ENCODE measurements at places on chromosomes 1 and 21.

DNA sequence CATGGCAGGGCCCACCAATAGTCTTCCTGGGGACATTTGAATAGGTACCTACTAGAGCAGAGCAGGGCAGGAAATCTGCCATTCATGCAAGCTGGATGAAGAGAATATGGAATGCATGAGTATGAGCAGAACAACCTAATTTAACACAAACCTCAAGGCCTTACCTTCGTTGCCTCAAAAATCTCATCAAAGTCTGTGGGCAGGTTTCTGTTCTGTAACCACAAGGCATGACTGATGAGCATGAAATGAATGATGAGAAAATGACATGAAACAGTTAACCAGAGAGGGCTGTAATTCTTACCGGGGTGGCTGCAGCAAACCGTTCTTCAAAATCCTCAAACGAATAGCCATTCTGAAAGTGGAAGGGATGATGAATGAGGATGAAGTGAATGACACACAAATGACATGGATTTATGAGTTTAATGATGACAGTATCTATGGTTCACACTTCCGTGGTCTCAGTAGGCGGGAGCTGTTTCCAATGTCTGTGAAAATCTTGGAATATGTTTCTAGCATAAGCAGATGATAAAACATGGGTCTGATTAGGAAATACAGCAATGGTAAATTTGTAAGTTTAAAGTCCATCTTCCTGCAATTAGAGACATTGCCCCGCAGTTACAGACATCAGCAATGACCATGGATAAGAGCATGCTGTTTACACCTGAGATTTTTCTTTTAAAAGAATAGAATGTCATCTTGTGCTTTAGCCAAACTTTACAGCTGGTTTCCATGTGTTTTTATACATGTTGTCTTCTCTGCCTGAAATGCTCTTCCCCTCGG is 67.6 kb upstream of the C8B start:
- H3K4me1 ChIP-seq: peaks cover 6% of the 10 kb centered on the region
- peak overlapping the region; percentile 79 for H3K27ac ChIP-seq

DNA sequence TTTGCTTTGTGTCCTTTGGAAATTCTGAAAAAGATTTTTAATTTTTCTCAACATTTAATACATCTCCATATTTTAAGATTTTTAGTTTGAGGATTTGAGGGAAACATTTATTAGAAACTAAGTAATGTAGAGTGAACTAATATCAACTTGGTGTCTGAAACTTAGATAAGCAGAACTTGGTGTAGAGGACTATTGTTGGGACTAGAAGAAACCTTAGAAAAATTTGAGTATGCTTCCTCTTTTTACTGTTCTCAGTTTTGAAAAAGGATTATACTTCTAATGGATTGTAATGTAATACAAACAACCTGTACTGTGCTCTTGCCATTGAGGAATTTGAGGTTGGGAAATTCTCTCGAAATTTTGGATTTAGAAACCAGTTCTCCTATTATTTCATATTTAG is 2.4 kb downstream of the FNBP1L start:
- no peaks in the 10 kb centered on the region for H3K27me3 ChIP-seq
- no peak for DNase-seq
- H3K27ac ChIP-seq: no peak overlapping the region
- H3K4me3 ChIP-seq: no peak overlapping the region
- H3K36me3 ChIP-seq: no peaks in the 10 kb centered on the region

DNA sequence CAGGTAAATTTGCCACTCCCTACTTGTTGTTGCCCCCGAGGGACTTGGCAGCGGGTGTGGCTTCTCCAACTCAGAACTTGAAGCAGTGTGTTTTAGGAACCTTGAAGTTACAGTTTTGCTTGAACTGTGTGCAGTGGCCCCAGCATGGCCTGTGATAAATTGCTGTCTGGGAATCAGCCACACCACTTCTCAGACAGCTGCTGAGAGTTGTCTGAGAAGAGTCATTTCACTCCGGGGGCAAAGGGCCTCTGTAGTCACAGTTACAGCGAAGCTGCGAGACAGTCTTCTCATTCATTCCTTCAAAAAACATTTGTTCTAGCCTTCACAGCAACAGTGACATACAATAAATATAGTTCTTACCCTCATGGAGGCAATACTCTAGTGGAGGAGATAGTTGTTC is 70.3 kb downstream of the PROX1 start:
- H3K4me1 ChIP-seq: no peaks in the 10 kb centered on the region
- no peaks in the 10 kb centered on the region for H3K27me3 ChIP-seq
- no peaks in the 10 kb centered on the region for H3K36me3 ChIP-seq
- no peak for DNase-seq

GRCh38 chr1:165327538-165327937 is 29.0 kb downstream of the LMX1A start:
- no peaks in the 10 kb centered on the region for H3K27me3 ChIP-seq
- H3K4me3 ChIP-seq: no peak overlapping the region
- no peaks in the 10 kb centered on the region for H3K4me1 ChIP-seq
- H3K27ac ChIP-seq: no peak overlapping the region
- no peaks in the 10 kb centered on the region for H3K36me3 ChIP-seq
- no peak for DNase-seq

DNA sequence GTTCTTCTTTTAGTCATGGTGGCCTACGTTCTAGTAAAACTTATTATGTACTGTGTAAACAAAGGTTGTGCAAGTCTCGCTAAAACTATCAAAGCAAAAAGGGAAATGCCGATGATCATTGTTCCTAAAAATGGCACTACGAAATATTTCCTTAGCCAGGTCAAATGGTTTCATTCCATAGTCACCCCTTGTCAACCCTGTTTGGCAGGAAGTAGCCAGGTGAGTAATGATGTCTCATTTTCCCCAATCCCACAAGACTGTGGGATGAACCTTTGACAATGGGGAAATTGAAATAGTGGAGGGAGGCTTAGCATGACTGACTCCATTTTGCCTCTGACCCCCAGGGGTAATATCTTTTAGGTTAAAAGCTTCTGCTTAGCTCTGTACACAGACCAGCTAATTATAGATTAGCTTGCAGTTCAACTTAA is 5.6 kb upstream of the REN start:
- peaks cover 6% of the 10 kb centered on the region for H3K4me1 ChIP-seq
- no peaks in the 10 kb centered on the region for H3K27me3 ChIP-seq
- no peak overlapping the region for H3K4me3 ChIP-seq

GRCh38 chr1:78441921-78442320 is 48.9 kb upstream of the PTGFR start:
- H3K4me1 ChIP-seq: no peaks in the 10 kb centered on the region
- H3K27me3 ChIP-seq: no peaks in the 10 kb centered on the region
- H3K4me3 ChIP-seq: no peak overlapping the region
- no peak for DNase-seq
- no peak overlapping the region for H3K27ac ChIP-seq
- no peaks in the 10 kb centered on the region for H3K36me3 ChIP-seq

- no peaks in the 10 kb centered on the region for H3K27me3 ChIP-seq
- H3K27ac ChIP-seq: no peak overlapping the region
- H3K36me3 ChIP-seq: no peaks in the 10 kb centered on the region
- no peak overlapping the region for H3K4me3 ChIP-seq
- H3K4me1 ChIP-seq: no peaks in the 10 kb centered on the region
Measured at GRCh38 chr21:14773777-14774345, 227.7 kb upstream of the SAMSN1 start.

GRCh38 chr1:189678779-189679178 is 798.9 kb downstream of the BRINP3 start:
- DNase-seq: no peak
- no peaks in the 10 kb centered on the region for H3K36me3 ChIP-seq
- no peak overlapping the region for H3K4me3 ChIP-seq
- no peaks in the 10 kb centered on the region for H3K4me1 ChIP-seq
- no peaks in the 10 kb centered on the region for H3K27me3 ChIP-seq

- H3K36me3 ChIP-seq: no peaks in the 10 kb centered on the region
- no peak overlapping the region for H3K4me3 ChIP-seq
- H3K27me3 ChIP-seq: no peaks in the 10 kb centered on the region
- DNase-seq: no peak
- no peaks in the 10 kb centered on the region for H3K4me1 ChIP-seq
Measured at GRCh38 chr1:245942856-245943255, 564.2 kb downstream of the SMYD3 start.

DNA sequence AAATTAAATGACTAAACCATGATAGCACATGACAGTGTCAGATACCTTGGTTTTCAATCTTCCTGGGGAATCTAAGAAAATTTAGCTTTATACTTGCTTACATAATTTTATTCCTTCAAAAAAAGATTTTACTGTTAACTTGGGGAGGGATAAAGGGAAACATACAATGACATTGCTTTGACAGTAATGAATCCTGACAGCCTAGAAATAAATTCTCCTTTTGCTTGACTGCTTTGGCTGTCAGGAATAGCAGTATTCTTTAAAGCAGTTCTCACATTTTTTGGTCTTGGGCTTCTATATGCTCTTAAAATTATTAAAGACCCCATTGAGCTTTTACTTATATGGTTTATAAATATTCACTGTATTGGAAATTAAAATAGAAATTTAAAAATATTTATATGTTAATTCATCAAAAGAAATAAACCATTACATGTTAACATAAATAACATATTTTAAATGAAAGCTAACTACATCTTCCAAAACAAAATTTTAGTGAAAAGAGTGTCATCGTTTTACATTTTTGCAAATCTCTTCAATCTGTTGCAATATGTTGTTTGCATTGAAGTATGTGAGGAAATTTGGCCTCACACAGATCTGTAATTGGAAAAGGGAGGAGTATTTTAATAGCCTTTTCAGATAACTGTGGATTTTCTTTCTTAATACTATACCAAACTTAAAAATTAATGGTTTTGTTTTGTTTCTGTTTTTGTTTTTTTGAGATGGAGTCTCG is 16.1 kb downstream of the EPHX4 start:
- DNase-seq: no peak
- no peak overlapping the region for H3K4me3 ChIP-seq
- no peaks in the 10 kb centered on the region for H3K4me1 ChIP-seq
- H3K27me3 ChIP-seq: no peaks in the 10 kb centered on the region
- H3K27ac ChIP-seq: no peak overlapping the region
- H3K36me3 ChIP-seq: no peaks in the 10 kb centered on the region

GRCh38 chr1:162663589-162664106 is 31.4 kb downstream of the DDR2 start:
- no peaks in the 10 kb centered on the region for H3K4me1 ChIP-seq
- no peak overlapping the region for H3K27ac ChIP-seq
- no peak for DNase-seq
- no peak overlapping the region for H3K4me3 ChIP-seq
- no peaks in the 10 kb centered on the region for H3K27me3 ChIP-seq

DNA sequence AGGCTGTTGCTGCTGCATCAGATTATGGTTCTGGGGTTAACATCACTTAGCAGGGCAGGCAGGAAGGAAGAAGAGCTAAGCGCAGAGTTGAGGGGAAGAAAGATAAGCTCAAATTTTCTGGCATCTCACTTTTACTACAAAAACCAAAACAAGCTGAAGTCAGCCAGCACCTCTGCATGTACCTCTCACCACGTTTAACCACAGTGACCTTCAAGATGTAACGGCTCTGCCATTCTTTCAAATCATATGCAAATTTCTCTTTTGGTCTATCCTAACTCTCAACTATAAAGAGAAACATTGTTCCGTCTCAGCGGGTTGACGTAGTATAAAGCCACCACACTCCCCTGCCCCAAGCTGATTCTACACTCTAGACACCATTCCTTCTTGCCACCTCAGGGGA is 154.4 kb downstream of the OMA1 start:
- no peak overlapping the region for H3K27ac ChIP-seq
- no peaks in the 10 kb centered on the region for H3K36me3 ChIP-seq
- H3K27me3 ChIP-seq: no peaks in the 10 kb centered on the region
- no peaks in the 10 kb centered on the region for H3K4me1 ChIP-seq
- H3K4me3 ChIP-seq: no peak overlapping the region

DNA sequence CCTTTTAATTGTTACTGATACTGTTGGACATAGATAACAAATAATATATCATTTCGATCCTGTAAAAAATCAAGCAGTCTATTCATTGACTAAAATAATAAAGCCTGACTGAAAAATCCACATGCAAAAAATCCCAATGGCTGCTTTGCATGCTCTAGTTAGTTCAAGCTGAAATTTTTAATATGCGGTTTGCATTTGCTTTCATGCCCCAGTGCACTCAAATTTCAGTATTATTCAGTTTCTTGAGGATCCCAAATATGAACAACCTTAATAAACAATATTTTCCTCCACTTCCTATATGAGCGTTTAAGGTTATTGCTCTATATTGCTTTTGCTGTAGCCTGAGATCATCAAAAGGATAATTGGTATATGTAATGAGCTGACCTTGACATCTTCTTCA is 75.1 kb upstream of the DPH5 start:
- no peak for DNase-seq
- H3K4me3 ChIP-seq: no peak overlapping the region
- H3K27ac ChIP-seq: no peak overlapping the region
- H3K36me3 ChIP-seq: no peaks in the 10 kb centered on the region
- H3K27me3 ChIP-seq: no peaks in the 10 kb centered on the region

GRCh38 chr1:116001739-116002487 is 25.6 kb downstream of the SLC22A15 start:
- H3K27ac ChIP-seq: no peak overlapping the region
- no peak for DNase-seq
- H3K36me3 ChIP-seq: no peaks in the 10 kb centered on the region
- H3K4me1 ChIP-seq: no peaks in the 10 kb centered on the region
- no peaks in the 10 kb centered on the region for H3K27me3 ChIP-seq

- no peaks in the 10 kb centered on the region for H3K4me1 ChIP-seq
- no peak overlapping the region for H3K27ac ChIP-seq
- no peak for DNase-seq
- no peak overlapping the region for H3K4me3 ChIP-seq
- H3K27me3 ChIP-seq: no peaks in the 10 kb centered on the region
- H3K36me3 ChIP-seq: no peaks in the 10 kb centered on the region
Measured at GRCh38 chr1:197982256-197982655, 65.1 kb downstream of the LHX9 start.

GRCh38 chr1:12477936-12478611 is 139.9 kb downstream of the DHRS3 start:
- H3K27ac ChIP-seq: peak overlapping the region; percentile 69
- no peak overlapping the region for H3K4me3 ChIP-seq
- peak; percentile 85 for DNase-seq
- H3K4me1 ChIP-seq: peaks cover 54% of the 10 kb centered on the region
- H3K36me3 ChIP-seq: no peaks in the 10 kb centered on the region
- H3K27me3 ChIP-seq: no peaks in the 10 kb centered on the region

- no peak for DNase-seq
- H3K27me3 ChIP-seq: no peaks in the 10 kb centered on the region
- peaks cover 43% of the 10 kb centered on the region for H3K36me3 ChIP-seq
- H3K4me3 ChIP-seq: no peak overlapping the region
Measured at GRCh38 chr1:55156608-55157007, 58.6 kb downstream of the USP24 start.

GRCh38 chr1:44355582-44356305 is 687 bp upstream of the ERI3 start:
- no peak for DNase-seq
- no peaks in the 10 kb centered on the region for H3K27me3 ChIP-seq
- no peaks in the 10 kb centered on the region for H3K36me3 ChIP-seq
- H3K4me3 ChIP-seq: peak overlapping the region; percentile 51
- H3K27ac ChIP-seq: no peak overlapping the region
- H3K4me1 ChIP-seq: peaks cover 11% of the 10 kb centered on the region
